NCI-H1694 (cell line): ENCODE measurements at places on chromosomes 12 and 14.

GRCh38 chr14:60958146-60958545 is 22.7 kb downstream of the TRMT5 start:
- no peak for DNase-seq

- DNase-seq, result no peak
These were observed 947.0 kb downstream of the GALC start for GRCh38 chr14:87045956-87046355.

DNA sequence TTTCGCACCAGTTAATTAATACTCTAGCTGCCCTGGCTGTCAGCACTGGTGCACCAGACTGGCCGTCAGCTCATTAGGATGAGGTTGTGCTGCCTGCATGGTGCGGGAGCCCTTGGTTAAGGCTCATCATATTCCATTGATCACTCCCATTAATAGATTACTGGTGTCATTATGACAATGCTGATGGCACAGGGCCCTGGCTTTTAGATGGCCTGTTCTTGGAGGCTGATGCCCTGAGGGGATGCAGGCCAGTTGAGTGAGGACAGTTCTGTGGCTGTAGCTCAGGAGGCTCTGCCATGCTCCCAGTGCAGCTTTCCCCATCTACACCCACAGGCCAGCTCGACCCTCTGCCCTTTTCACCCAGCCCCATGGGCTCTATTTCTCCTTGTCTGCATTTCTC is 126.6 kb downstream of the PRMT8 start:
- no peak for DNase-seq

DNA sequence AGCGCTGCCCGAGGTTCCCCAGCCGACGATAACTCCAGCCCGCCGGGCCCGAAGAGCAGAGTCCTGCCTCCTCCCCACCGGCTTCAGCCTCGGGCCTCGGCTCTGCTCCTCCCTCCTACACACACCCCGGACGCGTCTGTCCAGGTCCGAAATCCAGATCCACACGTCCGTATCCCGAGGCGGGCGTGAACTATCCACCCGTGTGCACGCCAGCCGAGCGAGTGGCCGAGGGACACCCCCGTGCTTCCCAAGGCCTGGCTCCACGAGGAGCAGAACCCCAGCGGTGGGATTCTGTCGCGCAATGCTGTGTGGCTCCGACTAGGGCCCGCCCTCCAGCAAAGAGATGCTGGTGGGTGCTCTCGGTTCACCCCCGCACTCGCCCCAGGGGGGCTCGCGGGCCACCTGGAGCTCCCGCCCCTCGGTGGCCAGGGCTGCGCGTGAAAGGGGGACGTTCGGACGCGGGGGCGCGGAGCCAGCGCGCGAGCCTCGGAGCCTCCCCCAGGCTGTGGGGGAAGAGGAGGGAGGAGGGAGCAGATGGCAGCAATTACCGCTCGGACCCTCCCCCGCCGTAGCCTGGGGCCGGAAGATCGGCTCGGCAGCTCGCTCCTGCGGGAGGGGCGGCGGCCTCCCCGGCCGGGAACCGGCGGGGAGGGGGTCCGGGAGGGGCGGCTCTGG is 18.9 kb upstream of the ANKRD33 start:
- no peak for DNase-seq

DNA sequence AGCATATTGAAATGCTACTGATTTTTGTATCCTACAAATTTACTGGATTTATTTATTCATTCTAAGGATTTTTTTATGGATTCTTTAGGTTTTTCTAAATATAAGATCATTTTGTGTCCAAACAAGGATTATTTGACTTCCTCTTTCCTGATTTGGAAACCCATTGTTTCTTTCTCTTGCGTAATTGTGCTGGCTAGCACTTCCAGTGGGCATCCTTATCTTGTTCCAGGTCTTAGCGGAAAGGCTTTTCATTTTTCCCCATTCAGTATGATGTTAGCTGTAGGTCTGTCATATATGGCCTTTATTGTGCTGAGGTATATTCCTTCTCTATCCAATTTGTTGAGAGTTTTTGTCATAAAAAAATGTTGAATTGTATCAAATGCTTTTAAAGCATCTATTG is 57.2 kb upstream of the RHOJ start:
- no peak for DNase-seq

GRCh38 chr12:130715998-130716968 is at the start of gene RIMBP2:
RIMBP2 (minus strand) TSS chr12:130716299; CDS start chr12:130479013, 237,286 bp downstream.
- DNase-seq, result peak; percentile 53
